ENCODE measurements at places on chromosomes 16 and 17.

DNA sequence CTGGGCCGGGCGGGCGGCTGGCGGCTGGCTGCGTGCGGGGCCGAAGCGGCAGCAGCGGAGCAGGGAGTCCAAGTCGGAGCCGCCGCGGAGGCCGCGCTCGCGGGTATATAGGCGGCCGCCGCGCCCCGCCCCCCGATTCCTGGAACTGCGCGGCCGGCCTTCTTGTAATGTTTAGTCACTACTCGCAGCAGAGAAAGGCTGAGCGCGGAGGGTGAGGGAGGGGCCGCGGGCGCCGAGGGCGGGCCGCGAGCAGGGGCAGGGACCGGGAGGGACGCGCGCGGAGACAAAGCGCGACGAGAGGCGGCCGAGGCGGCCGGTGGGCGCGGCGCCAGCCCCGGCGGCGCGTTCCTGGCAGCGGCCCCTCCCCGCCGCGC is at the start of gene SOCS3:
Gene SOCS3 (minus strand): TSS at position 81 of the 374 bp plus-strand sequence. CDS start 982 bp downstream, outside the sequence.
- DNase-seq: no peak

- no peak for DNase-seq
Observed at GRCh38 chr16:23306199-23307100, 4.3 kb downstream of the SCNN1B start.

- DNase-seq: no peak
Observed at GRCh38 chr16:87067003-87067556, 250.1 kb downstream of the C16orf95 start.

DNA sequence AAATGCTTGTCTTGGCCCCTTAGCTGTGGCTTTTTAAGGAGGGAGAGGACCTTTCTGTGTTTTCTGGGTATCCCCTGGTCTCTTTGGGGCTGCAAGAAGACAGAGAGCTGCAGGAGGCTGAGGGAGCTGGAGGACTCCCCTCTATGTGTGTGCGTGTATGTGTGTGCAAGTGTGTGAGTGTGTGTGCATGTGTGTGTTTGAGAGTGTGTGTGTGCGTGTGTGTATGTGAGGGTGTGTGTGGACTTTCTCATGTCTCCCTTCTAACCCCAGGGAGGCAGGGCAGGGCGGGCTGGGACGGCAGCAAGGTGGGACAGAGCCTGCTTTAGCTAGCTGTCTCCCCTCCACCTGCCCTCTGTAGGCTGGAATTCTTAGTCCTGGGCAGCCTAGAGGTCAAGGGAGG is 1.9 kb downstream of the PRSS54 start:
- DNase-seq: no peak

- DNase-seq: no peak
Observed at GRCh38 chr17:55155856-55156560, 108.8 kb upstream of the HLF start.

DNA sequence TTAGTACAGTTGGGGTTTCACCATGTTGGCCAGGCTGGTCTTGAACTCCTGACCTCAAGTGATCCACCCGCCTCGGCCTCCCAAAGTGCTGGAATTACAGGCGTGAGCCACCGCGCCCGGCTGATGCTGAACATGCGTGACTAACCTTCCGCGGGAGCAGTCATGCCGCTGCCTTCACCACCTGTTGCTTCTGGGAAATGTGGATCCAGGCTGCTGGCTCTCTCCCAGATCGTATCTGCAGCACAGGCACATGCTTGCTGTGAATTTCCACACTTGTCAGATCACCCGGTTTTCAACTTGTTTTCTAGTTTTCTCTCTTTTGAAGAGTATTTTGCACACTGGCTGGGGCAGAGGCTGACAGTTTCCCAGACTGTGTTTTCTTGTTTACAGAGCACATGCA is 97.9 kb downstream of the ADCY9 start:
- DNase-seq: no peak

- DNase-seq: no peak
Observed at GRCh38 chr17:330993-331701, 21.5 kb downstream of the RPH3AL start.

DNA sequence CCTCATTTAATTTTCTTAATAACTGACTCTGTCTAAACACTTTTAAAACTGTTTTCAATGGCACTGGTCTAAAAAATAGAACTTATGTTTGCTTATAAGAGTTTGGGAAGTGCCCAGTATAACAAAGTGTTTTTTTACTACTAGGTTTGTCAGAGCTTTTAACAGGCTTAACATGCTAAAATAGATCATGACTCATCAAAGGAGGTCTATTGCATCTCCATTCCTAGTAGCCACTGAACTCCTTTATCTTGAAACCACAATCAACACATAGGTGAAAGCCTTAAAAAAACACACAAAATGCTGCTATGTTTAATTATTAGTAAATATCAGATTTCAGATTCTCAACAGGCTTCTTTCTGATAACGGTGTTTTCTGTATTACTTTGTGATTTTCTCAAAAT is 196.4 kb upstream of the KIF2B start:
- no peak for DNase-seq

GRCh38 chr17:4341616-4341977 is 24.9 kb downstream of the UBE2G1 start:
- DNase-seq: no peak
